ENCODE measurements at places on chromosomes 7 and 10.

DNA sequence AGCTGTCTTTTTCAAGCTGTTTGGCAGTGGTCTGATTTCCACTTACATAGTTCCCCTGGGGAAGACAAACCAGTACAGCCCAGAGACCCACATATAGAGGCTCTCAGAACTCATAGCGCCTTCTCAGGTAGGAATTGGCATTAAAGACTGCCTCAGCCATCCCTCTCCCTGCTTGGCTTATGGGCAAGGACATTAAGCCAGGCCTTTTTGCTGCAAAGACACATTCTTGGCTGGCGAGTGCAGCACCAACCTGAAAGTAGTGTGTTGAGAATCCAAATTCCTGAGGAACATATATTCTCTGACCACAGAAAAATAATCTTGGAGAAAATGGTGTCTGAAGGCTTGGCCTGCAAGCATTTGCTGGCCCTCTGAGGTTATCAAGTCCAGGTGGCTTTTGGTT lies 39.2 kb upstream of the HPS1 start:
- DNase-seq = no peak

- DNase-seq = no peak
Measured at GRCh38 chr10:94052281-94052680, 58.5 kb downstream of the PLCE1 start.

GRCh38 chr7:151115836-151116418 lies 29.7 kb downstream of the AGAP3 start:
- DNase-seq = no peak

DNA sequence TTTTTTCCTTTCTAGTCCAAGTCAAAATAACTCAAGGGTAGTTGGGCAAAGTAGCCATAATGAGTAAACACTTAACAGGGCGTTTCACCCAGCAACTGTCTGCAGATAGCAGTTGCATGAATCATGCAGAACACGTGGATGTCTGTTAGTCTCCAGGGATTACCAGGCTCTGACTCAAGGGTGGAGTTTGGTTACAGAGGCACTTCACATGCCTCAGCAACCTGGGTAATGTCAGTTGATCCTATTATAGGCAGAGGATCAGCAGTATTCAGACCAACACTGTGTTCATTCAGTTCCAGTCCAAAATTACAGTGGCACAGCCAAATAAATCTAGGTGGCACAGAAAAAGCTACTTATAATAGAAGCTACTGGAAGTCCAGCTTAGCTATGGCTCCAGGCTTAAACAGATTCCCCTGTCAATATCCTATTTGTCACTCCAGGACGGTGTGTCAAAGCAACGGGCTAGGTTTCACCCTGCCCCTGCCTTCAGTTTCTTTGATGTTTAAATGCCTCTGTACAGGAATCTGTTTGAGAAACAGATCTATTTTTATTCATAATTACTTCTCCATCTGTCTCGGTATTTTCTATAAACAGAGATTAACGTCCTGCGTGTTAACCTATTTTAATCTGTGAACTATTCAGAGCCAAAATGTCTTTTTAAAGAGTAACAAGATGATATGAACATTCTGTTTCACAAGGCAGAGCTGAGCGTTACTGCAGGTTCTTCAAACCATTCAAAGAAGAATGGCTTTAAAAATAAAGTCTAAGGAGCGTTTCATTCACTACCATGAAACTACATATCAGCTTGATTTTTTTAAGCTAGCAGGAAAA lies 162.6 kb upstream of the AKR1E2 start:
- no peak for DNase-seq

DNA sequence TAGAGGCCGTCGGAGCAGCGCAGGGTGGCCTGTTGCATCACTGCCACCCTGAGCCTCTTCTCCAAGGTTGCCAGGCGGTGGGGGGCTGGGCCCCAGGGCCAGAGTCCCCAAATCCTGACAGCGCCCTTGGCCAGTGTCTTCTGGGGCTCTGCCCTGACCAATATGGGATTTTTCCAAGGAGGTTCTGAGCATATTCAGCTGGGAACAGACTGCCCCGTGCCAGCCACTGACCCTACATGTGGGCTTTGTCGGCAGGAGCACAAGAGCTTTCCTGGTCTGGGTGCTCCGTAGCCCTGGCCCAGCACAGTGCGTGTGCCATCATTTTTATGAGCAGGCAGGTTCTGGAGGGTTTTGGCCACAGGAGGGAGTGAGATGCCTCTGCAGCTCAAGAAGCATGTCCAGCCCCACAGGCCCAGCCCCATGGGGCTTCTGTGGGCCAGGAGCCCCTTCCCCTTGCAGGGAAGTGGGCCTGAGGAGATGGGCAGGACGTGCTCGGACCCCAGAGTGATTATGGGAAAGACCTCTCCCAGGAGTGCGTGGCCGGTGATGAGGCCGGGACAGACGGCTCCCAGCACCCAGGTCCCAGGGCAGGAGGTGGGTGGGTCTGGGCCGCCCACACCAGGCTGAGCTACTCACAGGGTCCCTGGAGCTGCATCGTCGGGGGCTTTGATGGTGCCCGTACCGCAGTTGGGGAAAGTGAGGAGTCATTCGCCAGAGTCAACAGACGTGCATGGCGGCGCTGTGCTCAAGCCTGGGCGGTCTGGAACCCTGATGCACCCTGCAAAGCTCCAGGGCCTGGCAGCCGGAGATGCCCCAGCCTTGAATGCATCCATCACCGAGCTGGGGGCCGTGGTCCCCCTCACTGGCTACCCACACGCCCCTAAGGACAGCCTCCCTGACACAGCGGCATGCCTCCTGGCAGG lies 66.6 kb downstream of the PWWP2B start:
- no peak for DNase-seq

DNA sequence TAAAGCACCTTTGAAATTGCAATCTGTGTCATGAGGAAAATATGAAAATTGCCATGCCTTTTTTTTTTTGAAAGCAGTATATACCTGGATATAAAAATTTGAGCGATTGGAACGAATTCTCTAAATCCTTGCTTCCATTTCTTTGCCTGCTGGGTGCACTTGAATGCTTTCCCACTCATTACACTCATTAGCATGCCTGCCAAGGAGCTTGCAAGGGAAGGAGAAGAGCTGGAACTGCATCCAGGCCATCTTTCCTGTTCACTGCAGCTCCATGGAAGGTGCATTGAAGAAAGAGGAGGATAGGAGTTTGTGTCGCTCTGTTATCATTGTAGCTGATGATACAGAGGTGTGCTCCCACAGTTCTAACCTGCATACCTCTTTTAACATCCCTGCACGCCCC lies 102.4 kb upstream of the GJD4 start:
- no peak for DNase-seq

- DNase-seq = no peak
Measured at GRCh38 chr10:3372281-3372680, 199.7 kb upstream of the PITRM1 start.

Measured in activated CD8-positive, alpha-beta memory T cell treated with anti-CD3 and anti-CD28 coated beads for 24 hours (primary cell).